Retinal pigment epithelial cell (primary cell): ENCODE measurements at places on chromosomes 3 and 15.

DNA sequence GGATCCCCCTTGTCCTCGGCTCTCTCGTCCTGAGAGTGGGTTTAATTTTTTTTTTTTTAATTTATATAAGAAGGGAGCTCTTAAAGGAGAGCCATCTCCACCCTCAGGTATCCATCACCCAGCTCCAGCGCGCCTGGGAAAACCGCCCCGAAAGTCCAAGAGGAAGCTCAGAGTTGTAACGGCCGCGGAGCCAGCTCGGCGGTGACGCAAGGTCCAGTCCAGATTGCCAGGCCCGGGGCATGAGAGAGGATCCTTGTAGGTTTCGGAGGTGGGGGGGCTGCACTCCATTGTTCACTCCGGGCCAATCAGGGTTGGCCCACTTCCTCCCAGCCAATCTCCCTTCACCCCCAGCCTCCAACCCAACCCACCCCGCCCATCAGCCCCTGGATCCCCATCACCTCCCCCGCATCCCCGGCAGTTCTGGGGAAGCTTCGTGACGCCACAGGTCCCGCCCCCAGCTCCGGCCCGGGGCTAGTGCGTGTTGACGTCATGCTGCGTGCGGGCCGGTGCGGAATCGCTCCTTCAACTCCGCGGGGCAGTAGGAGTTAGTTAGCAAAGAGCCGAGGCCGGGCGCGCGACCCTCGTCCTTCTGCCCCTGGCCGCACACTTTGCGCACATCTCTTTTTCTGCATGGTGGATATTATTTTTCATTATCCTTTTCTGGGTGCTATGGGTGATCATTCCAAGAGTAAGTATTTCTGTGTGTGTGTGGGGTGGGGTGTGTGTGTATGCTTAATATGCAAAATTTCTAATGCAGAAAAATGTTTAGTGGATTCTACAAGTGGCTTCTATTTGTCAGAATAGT is at the start of gene ISL2:
Gene ISL2 (plus strand): TSS at position 520 of the 805 bp plus-strand sequence. CDS start 111 bp downstream, at position 631.
- no peak for DNase-seq

DNA sequence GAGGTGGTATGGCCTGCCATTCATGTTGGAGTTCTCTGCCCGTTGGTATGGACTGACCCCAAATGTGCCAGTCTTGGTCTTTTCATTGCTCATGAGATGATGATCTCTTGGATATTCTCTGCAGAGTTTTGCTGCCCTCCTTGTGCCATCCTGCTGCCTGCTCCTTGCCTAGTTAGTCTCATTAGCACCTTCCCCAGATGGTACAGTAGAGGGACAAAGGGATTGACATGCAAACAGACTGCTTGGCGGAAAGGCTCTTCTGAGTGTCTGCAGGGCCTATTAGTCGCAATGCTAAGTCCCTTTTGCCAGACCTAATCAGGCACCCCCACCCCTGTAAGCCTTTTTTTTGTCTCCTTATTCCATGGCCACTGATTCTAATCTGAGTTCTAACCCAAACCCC is 90.6 kb downstream of the ARNT2 start:
- DNase-seq: no peak

GRCh38 chr3:10758304-10759037 is 57.6 kb upstream of the SLC6A11 start:
- peak; percentile 35 for DNase-seq

DNA sequence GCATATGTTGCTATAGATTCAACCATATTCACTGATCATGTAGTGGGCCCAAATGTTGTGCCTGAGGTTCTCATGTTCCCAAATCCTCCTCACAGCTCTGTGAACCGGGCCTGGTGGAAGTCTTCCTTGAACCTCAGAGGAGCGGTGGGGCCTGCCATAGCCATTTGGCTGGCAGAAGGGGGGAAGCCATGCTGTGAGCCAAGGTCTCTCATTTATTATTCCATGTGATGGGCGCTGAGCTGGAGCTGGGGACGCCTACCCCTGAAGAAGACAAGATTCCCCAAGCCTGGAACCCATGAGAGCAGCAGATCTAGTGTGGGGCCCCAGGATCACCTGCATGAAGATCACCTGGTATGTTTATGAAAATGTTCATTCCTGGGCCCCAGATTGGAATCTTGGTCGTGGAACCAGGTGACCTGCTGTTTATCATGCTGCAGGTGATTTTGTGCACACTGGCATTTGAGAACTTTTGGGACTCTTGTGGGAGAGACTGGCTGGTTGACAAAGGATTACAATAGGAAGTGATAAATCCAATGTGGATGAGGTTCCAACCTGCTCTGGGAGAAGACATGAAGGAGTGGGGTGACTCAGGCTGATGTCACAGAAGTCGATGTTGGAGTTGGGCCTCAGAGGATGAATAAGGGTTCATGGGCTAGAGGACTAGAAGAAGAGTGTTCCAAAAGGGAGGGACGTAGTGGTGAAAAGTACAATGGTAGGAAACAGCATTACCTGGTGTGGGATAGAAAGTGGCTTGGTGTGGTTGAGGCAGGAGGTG is 102.1 kb downstream of the ASB7 start:
- no peak for DNase-seq

DNA sequence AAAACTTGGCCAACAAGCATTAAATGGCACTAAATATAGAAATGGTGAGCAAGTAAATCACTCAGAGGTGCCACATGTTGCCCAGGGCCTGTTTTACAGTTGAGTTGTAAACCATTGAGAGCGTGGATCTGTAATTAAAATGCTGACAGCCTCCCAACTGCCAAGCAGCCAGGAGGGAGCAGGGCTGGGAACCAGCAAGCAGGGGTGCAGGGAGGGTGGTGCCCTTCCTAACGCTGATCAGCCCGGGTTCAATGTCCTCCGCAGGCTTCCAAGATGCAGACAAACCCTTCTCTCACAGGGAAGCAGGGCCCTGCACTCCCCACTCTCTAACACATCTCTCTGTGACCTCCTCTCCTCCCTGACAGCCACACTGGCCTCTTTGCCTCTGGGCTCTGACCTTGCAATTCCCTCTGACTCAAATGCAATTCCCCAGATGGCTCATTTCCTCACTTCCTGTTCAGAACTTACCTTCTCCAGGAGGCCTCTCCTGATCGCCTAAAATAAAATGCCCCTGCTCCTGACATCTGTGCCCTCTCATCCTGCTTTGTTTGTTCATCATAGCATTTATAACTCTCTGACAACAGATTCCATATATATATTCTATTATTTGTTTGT is 40.0 kb downstream of the WNT7A start:
- no peak for DNase-seq

DNA sequence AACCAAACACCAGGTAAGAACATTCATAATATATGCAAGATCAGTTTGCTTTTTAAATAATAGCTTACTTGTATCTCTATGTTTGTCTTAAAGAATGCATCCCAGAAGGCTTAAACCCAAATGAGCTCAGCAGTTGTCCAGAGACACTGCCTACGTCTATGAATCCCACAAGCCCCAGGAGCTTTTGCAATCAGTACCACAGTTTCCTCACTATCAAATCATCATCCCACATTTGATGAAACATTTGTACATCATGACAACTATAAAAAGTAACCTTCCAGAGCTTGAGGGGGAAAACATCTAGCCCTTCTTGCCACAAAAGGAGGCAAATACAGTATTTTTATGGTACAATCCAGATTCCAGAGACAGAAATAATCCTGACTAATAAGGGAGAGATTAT is 63.7 kb downstream of the ATP8B4 start:
- DNase-seq: no peak
